ENCODE measurements at places on chromosomes 7 and 10.

GRCh38 chr10:4266416-4267085 is 481.5 kb upstream of the KLF6 start:
- no peaks in the 10 kb centered on the region for H3K27me3 ChIP-seq
- H3K4me1 ChIP-seq: peaks cover 16% of the 10 kb centered on the region
- H3K36me3 ChIP-seq: no peaks in the 10 kb centered on the region
- H3K4me3 ChIP-seq: no peak overlapping the region
- DNase-seq: no peak

DNA sequence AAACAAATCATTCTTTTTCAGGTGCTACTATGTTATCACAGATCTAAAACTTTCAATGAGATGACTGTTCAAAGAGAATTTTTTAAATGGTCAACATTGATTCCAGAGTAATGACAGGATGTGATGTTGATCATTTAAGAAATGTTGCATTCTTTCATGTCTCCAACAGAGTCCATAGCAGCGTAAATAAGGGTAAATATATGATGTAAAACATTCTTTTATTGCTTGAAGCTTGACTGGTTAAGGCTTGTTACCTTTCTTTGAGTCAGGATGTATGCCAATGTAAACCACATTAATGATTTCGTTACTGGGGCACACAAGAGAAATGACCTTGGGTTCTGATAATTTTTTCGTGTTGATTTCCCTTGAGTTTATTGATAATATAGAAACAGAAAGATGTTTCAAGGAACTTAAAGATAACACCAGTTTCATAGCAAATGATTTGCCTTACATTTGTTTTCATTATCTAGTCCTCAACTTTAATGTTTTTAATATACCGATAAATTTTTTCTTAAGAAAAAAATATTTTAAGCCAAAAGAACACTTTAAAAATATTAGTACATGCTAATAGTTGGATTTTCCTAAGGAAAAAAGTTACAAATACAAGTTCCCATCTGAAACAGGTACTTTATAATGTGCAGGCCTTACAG is 3.5 kb downstream of the STK17A start:
- peaks cover 61% of the 10 kb centered on the region for H3K4me1 ChIP-seq
- H3K27ac ChIP-seq: peak overlapping the region; percentile 86
- peaks cover 4% of the 10 kb centered on the region for H3K36me3 ChIP-seq
- DNase-seq: no peak
- H3K27me3 ChIP-seq: peaks cover 4% of the 10 kb centered on the region
- H3K4me3 ChIP-seq: peak overlapping the region; percentile 98

- H3K4me1 ChIP-seq: peaks cover 1% of the 10 kb centered on the region
- H3K27me3 ChIP-seq: no peaks in the 10 kb centered on the region
- no peak overlapping the region for H3K27ac ChIP-seq
- DNase-seq: no peak
- no peaks in the 10 kb centered on the region for H3K36me3 ChIP-seq
Measured at GRCh38 chr10:49287689-49288340, 11.2 kb upstream of the C10orf71 start.

DNA sequence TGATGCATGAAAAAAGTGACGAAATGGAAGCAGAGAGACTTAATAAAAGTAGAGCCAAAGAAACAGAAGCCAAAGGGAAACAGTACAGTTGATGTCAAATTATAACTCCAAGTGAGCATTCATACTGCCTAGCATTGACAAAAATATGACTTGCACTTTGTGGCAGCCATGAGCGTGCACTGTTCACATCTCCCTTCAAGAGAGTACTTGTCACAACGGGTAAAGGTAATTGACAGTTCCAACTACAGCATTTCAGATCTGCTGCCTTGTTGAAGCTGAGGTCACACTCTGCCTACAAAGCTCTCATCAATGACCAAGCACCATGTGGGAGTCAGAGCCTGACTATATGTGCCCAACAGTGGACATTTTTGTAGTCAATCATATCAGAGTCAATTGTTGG is 54.3 kb downstream of the IQUB start:
- no peak for DNase-seq
- no peak overlapping the region for H3K27ac ChIP-seq
- no peaks in the 10 kb centered on the region for H3K4me1 ChIP-seq
- H3K36me3 ChIP-seq: no peaks in the 10 kb centered on the region

DNA sequence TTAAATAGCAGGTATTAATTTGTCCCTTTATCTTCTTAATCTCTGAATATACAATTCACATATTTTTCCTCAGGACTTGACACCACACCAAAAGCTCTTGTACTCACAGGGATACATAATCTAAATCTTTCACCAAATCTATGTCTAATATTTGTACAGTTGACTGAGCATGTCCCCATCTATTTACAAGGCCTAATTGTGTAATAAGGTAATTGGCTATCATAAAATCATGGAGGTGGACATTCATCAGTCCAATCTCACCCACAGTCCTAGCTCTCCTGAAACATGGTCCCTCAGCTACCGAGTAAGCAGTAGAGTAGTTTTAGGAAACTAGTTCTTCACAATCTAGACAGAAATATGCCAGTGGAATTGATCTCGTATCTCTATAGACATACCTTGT is 30.3 kb upstream of the EGFR start:
- no peak for DNase-seq
- no peak overlapping the region for H3K27ac ChIP-seq
- H3K36me3 ChIP-seq: no peaks in the 10 kb centered on the region
- no peaks in the 10 kb centered on the region for H3K27me3 ChIP-seq
- no peaks in the 10 kb centered on the region for H3K4me1 ChIP-seq

DNA sequence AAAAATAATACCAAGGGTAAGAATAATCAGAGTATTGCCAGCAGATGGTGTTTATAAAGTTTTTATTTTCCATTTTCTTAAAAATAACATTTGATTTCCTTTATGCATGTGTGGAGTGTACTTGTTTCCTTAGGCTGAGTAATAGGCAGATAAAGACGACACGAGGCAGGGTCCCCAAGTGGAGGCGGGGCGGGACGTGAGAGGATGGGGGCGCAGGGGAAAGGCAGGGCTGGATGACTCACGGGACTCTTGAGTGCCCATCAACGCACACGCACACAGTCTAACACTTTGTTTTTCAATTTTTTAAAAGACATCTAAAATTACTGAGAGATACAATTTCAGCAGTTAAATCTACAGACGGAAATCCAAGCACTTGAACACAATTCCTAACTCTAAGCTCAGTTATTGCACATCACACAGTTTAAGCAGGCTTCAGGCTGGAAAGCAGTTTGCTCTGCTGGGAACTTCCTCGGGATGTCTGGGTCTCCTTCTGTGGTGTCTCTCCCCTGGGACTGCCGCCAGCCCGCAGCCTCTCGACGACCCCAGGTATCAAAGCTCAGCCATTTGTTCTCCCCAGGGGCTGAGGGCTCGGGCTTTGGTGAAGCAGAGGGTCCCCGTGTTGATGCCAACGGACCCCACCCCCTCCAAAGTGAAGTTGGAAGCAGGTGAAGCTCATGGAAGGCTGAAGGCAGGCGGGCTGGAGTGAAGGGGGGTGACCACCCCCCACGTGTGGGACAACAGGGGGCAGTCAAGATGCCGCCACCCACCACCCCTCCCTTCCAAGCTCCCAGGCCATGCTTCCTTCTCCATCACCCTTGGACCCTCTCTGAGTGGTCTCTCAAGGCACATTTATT is 29.1 kb downstream of the SPOCK2 start:
- peak overlapping the region; percentile 44 for H3K27ac ChIP-seq
- H3K27me3 ChIP-seq: no peaks in the 10 kb centered on the region
- peaks cover 15% of the 10 kb centered on the region for H3K4me1 ChIP-seq
- no peak overlapping the region for H3K4me3 ChIP-seq
- no peaks in the 10 kb centered on the region for H3K36me3 ChIP-seq

- no peak overlapping the region for H3K27ac ChIP-seq
- peaks cover 4% of the 10 kb centered on the region for H3K4me1 ChIP-seq
- no peak for DNase-seq
- H3K36me3 ChIP-seq: peaks cover 7% of the 10 kb centered on the region
- no peak overlapping the region for H3K4me3 ChIP-seq
Measured at GRCh38 chr10:30231071-30231652, 117.9 kb downstream of the MTPAP start.

DNA sequence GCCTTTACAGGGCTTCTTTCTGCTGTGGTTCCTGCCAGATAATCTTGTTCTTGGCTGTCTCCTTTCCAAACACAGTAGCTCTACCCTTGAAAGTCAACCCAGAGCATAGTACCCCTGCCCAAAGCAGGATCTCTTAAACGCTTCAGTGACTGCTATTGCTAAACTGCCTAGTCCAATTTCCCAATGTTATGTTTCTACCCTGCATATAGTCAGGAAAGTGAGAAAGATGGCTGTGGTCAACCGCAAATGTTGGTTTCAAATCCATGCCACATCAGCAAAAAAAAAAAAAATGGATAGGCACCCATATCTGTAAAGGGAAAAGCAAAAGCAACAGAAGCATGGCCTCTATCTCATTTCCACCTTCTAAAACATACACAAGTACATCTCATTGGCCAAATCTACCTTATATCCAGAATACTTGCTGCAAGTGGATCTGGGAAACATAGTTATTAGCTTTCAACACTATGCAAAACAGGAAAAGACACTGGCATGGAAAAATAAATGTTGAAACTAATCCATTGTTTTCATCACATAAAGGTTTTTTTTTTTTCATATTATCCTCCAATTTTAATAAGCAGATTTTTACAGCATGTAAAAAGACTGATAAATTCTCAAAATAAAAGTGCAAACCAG is 59.8 kb downstream of the DNAJC1 start:
- H3K27ac ChIP-seq: peak overlapping the region; percentile 18
- H3K36me3 ChIP-seq: no peaks in the 10 kb centered on the region
- no peak overlapping the region for H3K4me3 ChIP-seq
- H3K4me1 ChIP-seq: no peaks in the 10 kb centered on the region
- H3K27me3 ChIP-seq: no peaks in the 10 kb centered on the region

DNA sequence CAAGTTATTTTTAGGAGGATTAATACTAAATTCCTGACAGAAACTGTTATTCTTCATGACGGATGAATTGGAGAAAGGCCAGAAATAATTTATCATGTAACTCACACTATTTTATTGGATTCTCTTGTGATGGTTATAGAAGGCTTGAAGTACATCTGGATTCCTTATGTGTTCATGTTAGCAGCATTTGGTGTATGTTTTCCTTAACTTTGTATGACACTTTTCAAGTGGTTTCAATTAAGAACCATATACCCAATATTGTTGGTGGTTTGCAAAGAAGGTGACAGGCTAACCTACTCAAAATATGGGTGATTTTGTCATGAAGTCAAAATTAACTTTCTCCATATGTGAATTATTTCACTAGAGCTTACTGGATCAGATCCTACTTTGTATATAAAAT is 532.2 kb upstream of the CNTNAP2 start:
- no peaks in the 10 kb centered on the region for H3K4me1 ChIP-seq
- no peaks in the 10 kb centered on the region for H3K27me3 ChIP-seq
- H3K27ac ChIP-seq: no peak overlapping the region
